DMS79 treated with DMSO at 0.1 percent for 48 hours (cell line): ENCODE measurements at places on chromosomes 1 and 21.

DNA sequence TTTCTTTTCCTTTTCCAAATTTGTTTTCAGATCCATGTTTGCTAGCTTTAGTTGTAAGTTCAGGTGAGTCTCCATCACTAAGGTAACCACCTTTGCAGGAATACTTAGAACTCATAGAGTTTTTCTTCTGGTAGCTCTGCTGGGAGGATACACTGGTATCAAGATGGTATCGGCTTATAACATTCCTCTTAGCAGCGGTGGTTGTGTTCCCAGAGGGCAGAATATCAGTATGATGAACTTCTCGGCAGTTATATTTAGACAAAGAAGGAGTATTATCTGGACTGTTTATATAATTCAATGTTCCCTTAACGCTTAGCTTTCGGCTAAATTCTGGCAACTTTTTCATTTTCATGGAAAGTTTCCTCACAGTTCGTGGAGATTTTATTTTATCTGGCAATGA lies 18.1 kb downstream of the SYDE2 start:
- no peak for DNase-seq

- no peak for DNase-seq
These were observed 13.2 kb upstream of the SLC2A1 start for GRCh38 chr1:42971841-42972291.

DNA sequence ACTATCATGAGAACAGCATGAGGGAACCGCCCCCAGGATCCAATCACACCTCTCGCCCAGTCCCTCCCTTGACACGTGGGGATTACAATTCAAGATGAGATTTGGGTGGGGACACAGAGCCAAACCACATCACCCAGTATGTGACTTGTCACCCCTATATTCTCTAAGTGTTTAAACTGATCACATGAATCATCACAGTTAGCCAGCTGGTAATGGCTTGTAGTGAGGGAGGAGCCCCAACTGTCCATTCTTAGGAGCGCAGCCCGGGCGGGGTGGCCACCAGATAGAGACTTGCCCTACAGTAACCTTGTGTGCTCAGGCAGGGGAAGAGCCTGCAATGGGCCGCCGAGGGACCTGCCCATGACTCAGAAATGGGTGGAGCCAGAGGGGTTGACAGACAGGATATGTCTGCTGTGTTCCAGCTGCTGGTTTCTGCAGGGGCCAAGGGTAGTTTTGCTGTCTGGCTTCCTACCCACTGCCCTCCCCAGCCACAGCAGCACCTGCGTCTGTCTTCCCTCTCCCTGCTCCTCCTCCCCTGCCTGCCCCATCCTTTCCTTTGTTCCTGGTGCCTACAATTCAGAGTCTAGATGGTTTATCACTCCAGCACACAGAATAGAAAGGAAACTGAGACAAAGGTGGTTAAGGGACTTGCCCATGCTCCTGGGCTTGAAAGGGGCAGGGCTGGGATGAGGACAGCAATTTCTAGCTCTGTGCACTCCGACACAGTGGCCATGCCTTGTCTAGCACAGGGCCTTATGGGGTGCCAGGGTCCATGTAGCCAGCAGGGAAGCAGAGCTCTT lies 9.2 kb downstream of the ABCG1 start:
- DNase-seq = no peak

GRCh38 chr1:231558708-231559185 lies 30.3 kb downstream of the TSNAX start:
- DNase-seq = no peak

GRCh38 chr1:74517599-74518051 lies 5.2 kb upstream of the LRRC53 start:
- DNase-seq = no peak
